ENCODE measurements at places on chromosomes 7 and 10.

DNA sequence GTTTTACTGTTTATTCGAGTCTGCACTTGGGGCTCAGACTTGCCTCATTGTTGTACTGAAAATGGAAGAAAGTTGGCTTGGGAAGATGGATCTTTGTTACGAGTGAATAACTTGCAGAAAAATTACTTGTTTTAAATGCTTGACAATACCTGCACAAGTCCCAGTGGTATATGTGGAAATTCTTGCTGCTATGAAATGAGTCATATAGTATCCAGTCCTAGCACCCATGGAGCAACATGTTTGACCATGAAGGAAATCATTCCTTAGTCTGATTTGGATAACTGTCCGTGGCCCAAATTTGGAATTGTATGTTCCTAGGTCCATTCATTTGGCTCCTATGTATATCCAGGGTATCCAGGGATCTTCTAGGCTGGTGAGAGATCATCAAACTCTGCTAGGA lies 1096.8 kb downstream of the KCNMA1 start:
- DNase-seq: no peak

- DNase-seq: no peak
Measured at GRCh38 chr7:15488401-15488800, 73.4 kb downstream of the AGMO start.

DNA sequence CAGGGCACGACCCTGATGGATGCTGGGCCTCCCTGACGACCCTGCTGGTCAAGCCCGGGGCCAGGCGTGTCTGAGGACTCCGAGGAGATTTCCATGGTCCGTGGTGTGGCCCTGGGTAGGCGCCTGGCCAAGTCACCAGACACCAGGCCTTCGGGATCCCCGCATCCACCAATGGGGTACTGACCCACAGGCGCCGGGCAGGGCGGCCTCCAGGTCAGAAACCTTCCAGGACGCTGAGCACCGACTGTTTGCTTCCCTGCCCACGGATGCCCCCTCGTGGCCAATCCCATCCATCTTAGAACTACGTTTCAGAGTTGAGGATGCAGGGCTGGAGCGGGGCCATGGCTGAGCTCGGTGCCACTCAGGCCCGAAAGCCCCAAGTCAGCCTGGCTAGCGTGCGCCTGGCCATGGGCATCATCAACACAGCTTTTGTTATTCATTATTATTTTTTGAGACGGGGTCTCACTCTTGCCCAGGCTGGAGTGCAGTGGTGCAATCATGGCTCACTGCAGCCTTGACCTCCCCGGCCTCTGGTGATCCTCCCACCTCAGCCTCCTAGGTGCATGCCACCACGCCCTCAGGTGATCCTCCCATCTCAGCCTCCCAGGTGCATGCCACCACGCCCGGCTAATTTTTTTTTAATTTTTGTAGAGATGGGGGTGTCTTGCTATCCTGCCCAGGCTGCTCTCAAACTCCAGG lies 7.1 kb upstream of the AMZ1 start:
- peak; percentile 85 for DNase-seq

GRCh38 chr7:44308596-44309270 lies 16.7 kb downstream of the CAMK2B start:
- no peak for DNase-seq

Measured in transverse colon (tissue), 4 donors.